Mucosa of descending colon (tissue), 3 donors: ENCODE measurements at places on chromosomes 7 and 10.

- no peak for DNase-seq
Measured at GRCh38 chr10:10598297-10598696, 419.4 kb upstream of the CELF2 start.

- no peak for DNase-seq
Measured at GRCh38 chr10:36779238-36779846, 346.1 kb upstream of the ANKRD30A start.

DNA sequence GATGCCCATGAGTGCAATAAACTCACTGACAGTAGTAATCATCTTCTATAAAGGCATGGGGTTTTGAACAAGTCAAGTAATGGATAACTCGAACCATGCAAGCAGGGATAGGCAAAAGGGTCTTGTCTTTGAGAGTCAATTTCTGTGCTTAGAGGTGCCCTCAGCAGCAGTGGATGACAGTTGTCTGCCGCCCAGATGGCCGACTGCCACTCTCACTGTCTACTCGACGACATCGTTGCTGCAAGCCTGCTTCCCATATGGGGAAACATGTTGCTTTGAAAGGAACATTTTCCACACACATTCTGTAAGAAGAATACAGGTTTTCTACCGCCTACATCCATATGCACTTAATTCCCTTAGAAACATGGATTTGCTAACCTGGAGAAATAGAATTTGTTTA is 236.3 kb upstream of the DKK1 start:
- DNase-seq, result no peak

- no peak for DNase-seq
Measured at GRCh38 chr7:2681929-2682799, 5.8 kb upstream of the AMZ1 start.

GRCh38 chr7:21902240-21902639 is 43.5 kb downstream of the CDCA7L start:
- DNase-seq, result no peak
